KG1 (cell line): ENCODE measurements at places on chromosomes 11 and 22.

- DNase-seq: peak; percentile 78
Observed at GRCh38 chr11:112024178-112024772, 933 bp upstream of the DLAT start.

- DNase-seq: no peak
Observed at GRCh38 chr11:1299621-1300020, 9.8 kb downstream of the TOLLIP start.

DNA sequence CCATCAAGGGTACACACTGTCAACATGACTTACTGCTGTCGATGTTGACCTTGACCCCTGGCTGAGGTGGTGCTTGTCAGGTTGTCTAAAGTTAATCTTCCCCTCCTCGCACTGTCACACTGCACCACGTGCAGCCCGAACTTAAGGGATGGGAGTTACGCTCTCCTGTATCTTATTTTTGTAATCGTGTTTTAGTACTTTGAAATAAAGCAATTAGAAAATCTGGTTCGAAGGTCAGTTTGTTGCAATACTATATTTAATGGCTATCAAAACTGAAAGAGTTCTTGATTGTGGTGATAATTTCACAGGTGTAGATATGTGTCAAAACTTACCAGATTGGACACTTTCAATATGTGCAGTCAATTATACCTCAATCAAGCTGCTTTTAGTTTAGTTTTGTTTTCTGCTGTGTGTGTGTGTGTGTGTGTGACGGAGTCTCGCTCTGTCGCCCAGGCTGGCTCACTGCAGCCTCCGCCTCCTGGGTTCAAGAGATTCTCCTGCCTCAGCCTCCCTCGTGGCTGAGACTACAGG lies 10.7 kb upstream of the ST14 start:
- no peak for DNase-seq

DNA sequence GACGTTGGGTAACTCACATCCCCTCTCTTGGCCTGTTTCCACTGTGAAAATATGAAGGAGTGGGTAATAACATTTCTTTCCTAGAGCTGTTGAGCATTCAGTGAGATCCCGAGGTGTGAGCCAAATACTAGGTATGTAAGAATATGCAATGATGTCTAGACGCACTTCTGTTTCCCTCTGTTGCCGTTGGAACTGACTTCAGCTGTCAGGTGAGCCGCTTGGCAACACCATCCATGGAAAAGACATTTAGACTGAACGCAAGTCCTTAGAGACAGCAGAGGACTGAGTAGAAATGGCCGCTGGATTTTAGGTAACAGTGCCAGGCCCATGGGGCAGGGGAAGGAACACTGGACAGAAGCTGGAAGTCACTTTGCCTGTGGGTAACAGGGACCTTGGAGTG lies 29.5 kb upstream of the SHANK2 start:
- DNase-seq: no peak

GRCh38 chr11:6677018-6677417 lies 6.1 kb downstream of the MRPL17 start:
- DNase-seq: no peak

DNA sequence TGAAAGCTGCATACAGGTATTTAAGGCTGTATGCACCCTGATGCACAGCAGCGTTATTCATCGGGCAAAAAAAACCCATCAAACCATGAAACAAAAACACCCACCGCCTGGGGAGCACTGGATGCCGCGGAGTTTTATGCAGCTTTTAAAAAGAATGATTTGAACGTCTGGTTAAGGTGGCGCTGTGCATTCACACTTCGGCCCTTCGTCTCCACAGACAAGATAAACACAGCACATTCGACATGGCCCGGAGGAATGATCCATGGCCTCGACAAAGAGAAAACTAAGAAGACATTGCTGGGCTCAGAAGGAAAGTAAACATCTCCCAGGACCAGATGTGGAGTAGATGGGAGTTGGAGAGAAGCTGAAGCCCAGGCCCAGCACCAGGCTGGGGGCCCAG lies 40.8 kb upstream of the GAL start:
- DNase-seq: no peak

- DNase-seq: no peak
Observed at GRCh38 chr11:108206969-108207682, 15.3 kb downstream of the NPAT start.

GRCh38 chr11:26248661-26249060 lies 83.3 kb upstream of the ANO3 start:
- DNase-seq: no peak

GRCh38 chr11:11422411-11423128 lies 69.5 kb upstream of the CSNK2A3 start:
- DNase-seq: no peak

- no peak for DNase-seq
Observed at GRCh38 chr11:17547051-17547577, at the start of gene OTOG. Gene OTOG (plus strand): TSS chr11:17547259. CDS start chr11:17547373, 114 bp downstream.

DNA sequence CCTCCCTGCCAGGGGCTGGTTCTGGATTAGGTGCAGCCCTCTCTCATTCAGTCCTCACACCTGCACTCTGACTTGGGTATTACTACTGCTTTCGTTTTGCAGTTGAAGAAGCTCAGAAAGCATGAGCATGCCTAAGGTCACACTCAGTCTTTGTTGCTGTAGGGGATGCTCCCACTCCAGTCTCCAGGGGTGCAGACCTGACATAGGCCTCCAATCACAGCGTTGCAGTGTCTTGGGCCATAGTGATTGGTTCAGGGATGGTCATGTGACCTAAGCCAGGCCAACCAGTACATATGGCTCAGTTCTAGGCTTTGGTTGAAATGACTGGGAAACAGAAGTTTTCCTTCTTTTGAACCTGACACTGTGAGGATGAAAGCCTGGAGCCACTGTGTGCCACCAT lies 61.7 kb downstream of the FBXO7 start:
- no peak for DNase-seq

DNA sequence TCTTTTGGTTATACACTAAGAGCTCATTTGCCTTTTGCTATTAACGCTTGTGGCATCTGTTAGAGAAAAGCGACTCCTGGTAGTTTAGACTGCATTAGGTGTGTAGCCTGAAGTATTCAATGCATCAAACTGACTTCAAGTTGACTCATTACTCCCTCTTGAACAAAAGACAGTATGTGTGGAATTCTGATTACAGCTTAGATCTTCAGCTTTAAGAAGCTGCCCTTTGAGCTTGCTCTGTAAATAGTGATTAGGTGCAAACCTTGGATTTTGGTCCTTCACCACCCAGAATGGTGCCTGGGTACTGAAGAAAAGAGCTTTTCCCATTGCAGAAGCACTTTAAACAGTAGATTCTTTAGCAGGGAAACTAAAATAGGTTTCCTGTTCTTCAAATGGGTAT lies 62.1 kb downstream of the FAT3 start:
- no peak for DNase-seq

DNA sequence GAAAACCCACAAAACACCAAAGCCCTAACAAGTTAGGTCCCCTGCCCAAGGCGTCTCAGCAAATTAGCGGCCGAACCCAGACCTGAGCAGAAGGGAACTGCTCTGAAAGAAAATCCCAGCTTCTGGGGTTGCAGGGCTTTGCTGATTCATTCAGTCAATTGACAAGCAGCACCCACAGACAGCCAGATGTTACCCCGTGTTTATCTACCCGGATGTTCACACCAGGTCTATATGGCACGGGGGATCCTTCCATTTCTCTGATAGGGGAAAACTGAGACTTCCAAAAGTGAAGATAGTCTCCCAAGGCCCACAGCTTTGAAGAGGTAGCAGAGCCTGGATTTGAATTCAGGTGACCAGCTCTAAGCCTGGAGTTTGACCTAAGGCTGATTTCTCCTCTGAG lies 14.0 kb upstream of the OAF start:
- no peak for DNase-seq

DNA sequence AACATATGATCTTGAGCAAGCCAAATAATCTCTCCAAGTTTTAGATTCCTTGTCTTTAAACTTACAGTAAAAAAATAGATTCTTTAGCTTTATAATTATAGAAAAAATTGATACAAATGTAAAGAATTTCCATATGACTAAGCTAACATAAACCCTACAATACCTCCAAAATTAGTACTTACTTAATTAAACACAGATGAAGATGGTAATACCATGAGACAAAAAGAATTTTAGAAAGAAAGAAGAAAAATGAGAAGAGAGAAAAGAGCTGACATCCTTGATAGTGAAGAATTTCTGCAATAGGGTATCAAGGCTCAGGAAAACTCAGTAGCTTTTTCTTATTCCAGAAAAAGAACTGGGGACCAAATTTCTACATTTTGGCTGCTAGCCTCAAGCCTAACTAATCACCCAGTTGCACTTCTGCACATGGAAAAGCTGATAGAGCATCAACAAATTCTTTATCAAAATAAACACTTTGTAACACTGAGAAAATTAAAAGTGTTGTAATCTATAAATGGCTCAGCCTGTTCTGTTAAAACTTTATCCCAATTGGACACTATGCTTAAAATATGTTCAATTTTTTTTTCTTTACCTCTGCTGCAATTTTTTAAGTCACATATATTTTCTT lies 24.7 kb upstream of the SOX6 start:
- DNase-seq: no peak

- DNase-seq: no peak
Observed at GRCh38 chr11:22433094-22433455, 94.9 kb downstream of the SLC17A6 start.

- no peak for DNase-seq
Observed at GRCh38 chr11:62108971-62109404, 14.8 kb upstream of the INCENP start.

DNA sequence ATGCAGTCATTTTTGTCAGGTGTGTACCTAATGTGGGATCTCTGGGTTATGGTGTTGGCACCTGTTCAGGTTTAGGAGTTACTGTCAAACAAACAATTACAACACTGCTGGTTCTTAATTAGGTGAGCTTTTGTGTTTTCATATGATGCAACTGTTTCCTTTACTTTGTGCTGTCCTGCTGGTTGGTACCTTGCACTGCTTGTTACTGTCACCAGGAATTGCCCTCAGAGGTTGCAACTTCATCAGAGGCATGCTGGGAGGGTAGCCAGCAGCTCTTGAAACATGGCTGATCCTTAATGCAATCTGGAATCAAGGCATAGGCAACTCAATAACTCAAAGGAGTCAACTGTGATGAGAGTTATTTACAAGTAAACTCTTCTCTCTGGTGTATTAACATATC lies 400.3 kb downstream of the MIAT start:
- DNase-seq: no peak

GRCh38 chr11:1256257-1257045 lies 33.6 kb downstream of the MUC5B start:
- DNase-seq: no peak

GRCh38 chr11:122007601-122008071 lies 108.4 kb downstream of the BLID start:
- DNase-seq: no peak

- no peak for DNase-seq
Observed at GRCh38 chr11:4025967-4026324, 68.7 kb upstream of the RRM1 start.

GRCh38 chr11:66004186-66004585 lies 1.9 kb downstream of the BANF1 start:
- no peak for DNase-seq

DNA sequence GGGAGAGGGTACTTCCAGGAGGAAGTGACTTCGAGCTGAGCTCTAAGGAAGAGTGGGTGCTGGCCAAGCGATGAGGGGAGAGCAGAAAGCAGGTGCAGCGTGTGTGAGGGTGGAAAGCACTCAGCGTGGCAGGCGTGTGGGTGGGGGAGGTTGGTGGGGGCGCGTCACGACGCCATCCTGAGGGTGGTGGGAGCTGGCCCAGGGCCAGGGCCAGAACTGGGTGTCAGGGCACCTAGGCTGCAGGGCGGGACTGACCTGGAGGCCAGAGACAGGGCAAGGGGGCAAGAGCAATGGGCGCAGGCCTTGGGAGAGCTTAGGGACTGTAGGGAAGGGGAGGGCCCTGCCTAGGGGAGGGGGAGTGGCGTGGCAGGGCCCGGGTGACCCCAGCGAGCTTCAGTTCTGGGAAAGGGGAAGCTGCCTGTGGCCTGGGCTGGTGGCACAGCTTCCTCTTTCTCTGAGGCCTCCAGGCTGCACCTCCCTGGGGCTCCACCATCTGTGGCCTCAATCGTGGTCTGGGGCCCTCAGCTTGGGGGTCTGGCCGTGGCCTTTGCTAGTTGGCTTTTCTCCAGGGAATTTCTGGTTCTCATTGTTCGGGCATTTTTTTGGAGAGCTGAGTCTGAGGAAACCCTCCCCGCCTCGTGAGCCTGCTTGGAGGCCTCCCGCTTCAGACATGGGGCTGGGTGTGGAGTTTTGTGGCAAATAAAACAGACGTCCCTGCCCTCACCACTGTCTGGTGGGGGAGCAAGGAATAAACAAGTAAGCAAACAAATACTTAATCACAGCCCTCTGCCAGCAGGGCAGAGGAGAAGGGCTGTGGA lies 8.9 kb downstream of the RELT start:
- peak; percentile 94 for DNase-seq

GRCh38 chr11:12482839-12483238 lies 105.5 kb downstream of the PARVA start:
- DNase-seq: no peak

- no peak for DNase-seq
Observed at GRCh38 chr11:132158091-132158490, 787.7 kb downstream of the NTM start.

DNA sequence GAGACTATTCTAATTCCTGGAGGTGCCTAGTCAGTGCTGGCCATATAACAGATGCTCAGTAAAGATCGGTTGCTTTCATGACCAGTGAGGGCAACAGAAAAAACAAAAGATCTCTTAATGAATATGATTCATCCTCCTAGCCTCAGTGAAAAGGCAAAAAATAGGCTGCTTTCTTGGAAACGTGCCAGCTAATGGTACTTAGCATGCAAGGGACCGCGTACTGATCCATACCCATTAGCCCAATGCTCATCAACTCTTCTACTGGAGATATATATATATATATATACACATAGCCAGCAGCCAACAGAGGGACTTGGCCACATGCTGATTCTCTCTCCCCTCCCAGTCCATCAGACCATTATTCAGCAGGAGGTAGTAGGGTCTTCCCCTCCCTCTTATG lies 320.4 kb downstream of the KIRREL3 start:
- no peak for DNase-seq

GRCh38 chr11:79973721-79974617 lies 533.1 kb upstream of the TENM4 start:
- DNase-seq: no peak

- no peak for DNase-seq
Observed at GRCh38 chr11:104529213-104529612, 365.3 kb upstream of the PDGFD start.
